SK-N-DZ (cell line): ENCODE measurements at places on chromosomes 2 and 18.

DNA sequence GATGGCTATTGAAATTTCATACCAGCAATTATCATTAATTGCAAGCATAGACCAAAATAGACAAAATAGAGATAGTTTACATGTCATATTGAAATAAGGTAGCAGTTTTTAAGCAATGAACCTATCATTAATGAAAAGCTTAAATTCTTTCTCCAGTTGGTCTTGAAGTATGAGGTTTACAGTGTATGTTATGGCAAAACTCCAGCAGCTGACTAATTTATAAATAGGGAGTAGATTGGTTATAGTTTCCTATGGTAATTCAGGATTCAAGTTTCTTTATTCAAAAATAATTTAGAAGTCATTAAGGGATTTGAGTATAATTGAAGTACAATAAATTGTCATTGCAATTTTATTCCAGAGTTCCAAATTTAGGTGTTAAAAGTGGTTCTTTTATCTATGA is 69.6 kb upstream of the COL5A2 start:
- no peak for DNase-seq

DNA sequence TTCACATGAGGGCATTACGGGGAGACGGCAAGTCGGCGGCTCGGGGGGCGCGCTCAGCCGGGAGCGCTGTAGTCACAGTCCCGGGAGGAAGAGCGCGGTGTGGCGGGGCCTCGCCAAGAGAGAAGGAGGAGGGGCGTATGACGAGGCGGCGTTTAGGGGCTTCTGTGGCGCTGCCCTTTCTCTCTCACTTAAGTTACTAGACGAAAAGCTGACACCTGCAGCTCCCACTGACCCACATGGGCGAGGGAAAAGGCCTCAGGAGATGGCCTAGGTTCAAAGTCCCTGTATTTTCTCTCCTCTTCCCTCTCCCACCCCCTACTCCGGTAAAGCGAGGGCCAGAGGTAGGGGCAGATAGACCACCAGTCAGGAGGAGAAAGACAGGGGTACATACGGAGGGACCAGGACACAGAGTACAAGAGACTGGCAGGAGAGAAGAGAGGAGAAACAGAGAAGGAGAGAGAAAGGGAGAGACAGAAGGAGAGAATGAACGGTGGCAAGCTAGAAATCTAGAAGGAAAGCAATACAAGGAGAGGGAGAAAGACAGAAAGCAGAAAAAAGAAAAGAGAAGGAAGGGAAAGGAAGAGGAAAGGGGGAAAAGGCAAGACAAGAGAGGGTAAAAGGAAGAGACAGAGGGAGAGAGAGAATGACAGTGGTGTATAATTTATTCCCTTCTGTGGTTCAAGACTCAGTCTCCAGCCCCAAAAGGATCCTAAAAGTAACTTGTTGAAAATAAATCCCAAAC is 3.8 kb downstream of the SIX2 start:
- no peak for DNase-seq

GRCh38 chr18:51614033-51614432 is 416.6 kb upstream of the MEX3C start:
- no peak for DNase-seq

DNA sequence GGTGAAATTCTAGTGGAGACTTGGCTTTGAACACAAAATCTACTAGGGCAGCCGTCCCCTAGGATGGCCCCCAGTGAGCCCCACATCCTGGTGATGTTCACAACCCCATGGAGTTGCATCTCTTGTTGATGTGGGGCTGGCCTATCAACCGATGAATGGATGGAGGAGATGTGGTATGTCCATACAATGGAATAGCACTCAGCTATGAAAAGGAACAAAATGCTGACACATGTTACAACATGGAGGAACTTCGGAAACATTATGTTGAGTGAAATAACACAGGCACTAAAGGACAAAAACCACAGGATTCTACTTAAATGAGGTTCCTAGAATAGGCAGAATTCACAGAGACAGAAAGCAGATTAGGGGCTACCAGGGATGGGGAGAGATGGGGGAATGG is 80.1 kb upstream of the ASAP2 start:
- no peak for DNase-seq

GRCh38 chr2:98122524-98122923 is 35.6 kb downstream of the VWA3B start:
- DNase-seq, result no peak

DNA sequence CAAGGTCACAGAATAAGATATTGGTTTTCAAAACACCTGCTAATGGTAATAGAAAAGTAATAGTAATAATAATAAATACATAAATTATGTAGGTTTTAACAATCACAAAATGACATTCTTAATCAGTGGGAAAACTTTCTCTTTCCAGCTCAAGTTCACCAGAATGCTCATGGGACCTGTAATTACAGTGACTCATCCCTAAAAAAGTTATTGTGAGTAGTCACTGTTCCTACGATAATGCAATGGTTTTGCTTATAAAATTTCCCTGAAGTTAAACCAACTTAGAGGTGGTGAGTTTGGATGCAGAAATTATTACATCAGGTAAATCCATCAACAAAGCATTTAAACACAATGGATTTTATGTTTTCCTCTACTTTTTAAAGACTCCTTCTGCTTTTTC is 502.3 kb downstream of the PID1 start:
- no peak for DNase-seq

DNA sequence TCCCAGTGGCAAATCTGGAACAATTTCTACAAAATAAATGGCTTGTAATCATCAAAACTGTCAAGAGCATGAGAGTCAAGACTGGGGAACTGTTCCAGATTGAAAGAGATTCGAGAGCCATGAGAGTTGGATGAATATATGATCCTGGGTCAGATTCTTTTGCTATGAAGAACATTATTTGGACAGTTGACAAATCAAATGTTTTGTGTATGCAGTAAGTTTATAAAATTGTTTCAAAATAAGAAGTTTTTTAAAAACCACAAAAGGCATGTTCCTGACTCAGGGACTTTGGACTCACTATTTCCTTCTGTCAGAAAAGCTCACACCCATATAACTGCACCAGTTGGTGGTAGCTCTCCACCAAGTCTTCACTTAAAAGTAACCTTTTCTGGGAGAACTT is 38.5 kb downstream of the ROCK2 start:
- no peak for DNase-seq

DNA sequence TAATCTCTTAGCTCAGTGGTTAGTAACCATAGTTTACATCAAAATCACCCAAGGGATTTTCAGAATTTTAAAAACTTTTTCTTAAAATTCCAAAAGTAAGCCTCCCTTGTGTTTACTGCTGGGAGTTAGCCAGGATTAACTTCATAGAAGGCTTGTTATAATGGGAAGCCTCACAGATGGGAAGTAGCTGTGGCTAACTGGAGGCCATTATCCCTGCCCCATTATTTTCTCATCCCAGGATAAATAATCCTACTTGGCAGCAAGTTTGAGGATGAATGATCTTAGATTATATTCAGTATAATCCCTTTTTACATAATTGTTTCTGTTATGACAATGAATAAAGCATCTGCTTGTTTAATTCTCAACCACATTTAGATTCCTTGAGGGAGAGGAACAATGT is 25.5 kb downstream of the PLEK start:
- no peak for DNase-seq

GRCh38 chr2:64932371-64933216 is 56.6 kb upstream of the SLC1A4 start:
- DNase-seq, result no peak

DNA sequence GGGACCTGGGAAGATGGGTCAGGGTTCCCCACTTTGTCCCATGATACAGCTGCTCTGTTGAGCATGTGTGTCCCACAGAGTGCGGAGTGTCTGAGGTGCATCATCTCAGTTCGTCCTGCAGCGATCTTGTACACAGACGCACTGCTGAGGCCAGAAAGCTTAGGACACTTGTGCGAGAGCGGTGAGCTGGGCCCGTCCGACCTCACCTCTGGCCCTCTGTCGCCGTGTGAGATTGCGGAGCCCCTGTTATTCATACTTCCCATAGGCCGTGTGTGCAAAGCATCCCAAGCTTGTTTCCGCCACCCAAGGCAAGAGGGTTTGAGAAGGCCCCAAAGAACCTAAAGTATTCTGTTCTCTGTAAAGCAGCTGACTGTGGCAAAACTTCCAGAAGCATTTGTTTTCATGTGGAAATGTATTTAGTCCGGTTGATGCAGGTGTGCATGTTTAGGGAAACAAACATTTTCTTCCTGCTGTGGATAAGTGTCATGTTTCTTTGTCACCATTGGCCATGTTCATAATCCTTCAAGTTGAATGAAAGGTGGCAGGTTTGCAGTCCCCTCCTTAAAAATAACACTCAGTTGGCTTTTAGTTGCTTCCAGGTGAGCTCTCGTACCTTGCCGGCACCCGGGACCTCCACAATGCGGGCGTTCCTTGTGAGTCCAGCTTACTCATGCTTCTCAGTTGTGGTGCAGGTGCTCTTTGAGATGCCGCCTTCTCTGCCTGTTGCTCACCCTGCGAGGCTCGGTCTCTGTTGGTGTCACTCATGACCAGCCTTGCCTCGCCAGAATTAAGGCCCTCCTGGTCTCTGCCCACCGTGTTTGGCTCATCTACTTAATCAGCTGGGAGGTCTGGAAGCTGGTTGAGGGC is 5.3 kb downstream of the AGAP1 start:
- no peak for DNase-seq

DNA sequence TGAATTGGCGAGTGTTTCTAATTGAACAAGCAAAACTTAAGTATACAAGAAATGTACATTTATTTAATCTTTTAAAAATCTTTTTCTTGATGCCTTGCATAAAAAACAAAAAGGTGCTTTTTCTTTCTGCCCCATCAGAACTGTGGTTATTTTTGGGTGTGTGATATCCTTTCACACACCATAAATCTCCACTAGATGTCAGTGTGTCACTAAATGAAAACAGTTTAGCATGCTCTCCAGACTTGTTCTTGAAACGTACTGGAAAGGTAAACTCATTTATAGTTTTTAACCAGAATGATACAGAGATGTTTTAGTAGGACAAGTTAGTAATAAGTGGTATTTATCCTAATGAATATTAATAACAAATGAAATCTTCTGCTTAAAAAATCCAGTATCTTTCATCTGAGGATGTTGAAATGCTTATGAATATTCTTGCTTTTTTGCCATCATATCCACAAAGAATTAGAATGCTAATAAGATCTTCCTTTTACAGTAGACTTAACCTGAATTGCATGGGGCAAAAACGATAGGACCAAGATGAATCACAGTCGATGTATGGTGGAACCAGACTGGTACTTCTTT is 96.8 kb downstream of the UBE2E3 start:
- peak; percentile 52 for DNase-seq

DNA sequence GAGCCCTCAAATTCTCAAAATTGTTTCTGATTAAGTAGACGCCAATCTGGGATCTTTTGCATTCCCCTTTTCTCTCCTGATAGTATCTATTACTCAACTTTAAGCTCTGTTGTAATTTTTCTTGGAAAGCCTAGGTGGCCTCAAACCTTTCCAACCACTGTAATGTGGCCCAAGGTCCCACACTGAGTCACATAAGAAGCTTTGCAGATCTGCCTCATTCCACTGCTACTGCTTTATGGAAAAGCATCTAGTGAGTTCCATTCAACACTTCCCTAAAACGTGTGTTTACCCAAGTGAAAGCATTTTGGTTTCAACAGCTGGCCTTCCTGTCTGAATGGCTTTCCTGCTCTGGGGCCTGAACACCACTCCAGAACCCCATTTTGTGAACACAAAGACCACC is 493.6 kb upstream of the SPHKAP start:
- DNase-seq, result no peak

DNA sequence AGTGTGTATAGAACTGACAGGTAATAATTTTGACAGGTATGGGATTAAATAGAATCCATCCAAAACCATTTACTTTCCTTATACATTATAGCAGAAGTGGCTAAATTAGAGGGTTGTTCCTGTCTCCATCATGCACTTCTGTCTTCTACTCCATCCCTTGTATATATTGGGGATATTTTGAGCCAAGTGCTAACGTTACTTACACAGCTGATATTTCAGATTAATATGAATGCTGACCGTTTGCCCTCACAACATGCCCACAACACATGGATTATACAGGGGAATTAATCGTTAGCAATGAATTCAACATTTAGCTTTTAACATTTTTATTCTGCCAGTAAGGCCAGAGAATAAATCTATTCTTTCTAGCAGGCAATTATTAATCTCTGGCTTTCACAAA is 1125.0 kb upstream of the FAM98A start:
- no peak for DNase-seq

DNA sequence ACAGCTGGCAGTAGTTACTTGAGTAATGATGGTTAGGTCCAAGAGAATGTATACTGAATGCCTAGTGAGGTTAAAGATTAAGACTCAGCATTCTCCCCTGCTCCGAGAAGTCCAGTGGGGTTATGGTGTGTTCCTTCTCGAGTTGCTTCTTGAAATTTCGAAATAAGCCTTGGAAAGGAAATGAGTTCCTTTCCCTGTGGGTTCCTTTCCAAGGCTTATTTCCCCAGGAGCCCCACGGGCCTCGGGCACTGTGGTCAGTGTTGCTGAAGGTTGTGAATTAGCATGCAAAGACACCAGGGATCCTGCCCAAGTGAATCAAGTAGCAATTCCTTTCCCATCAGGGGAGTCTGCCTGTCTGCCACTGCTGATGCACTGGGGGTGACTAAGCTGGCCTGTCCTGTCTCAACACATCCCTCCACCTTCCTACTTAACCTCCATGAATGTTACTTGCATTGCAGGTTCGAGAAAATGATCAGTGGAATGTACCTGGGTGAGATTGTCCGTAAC is 53.6 kb downstream of the HK2 start:
- DNase-seq, result no peak

DNA sequence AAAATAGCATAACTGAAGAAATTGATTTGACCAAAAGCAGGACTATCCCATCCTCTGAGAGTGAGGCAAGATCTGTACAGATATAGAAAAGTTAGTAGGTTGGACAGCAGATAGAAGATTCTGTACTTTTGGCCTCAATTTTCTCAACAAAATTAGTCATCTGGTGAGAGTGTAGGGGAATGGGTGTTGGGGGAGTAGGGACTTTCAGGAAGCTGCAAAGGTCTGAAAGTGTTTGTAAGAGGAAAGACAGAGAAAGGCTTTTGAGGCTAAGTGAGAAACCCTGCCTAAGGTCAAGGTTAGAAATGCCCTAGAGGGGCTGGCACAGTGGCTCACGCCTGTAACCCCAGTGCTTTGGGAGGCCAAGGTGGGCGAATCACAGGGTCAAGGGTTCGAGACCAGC is 40.3 kb downstream of the DAPL1 start:
- DNase-seq, result no peak

- DNase-seq, result no peak
These were observed 71.5 kb downstream of the THADA start for GRCh38 chr2:43524177-43524965.

DNA sequence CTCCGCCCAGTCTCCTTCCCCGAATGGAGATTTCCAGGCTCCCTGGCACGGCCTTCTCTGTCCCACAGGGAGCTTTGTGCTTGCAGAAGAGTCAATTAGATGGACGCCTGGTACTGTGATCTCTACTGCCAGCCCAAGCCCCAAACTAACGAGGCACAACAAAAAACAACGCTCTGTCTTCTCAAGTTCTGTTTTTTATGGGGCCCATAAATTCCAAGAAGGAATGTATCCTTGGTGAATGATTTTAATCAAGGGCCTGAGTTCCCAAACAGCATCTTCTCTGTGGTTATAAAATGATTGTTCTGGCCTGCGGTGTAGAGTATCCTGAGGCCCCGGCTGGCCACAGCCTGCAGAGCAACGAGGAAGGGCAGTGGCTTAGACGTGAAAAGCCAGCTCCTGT is 219.5 kb downstream of the CLIP4 start:
- DNase-seq, result no peak
